ENCODE measurements at places on chromosomes 11 and 22. TPM values are rescaled to one million over a fixed set of nuclear protein-coding genes. Genes with fewer than 3 reads are reported as not detected.

GRCh38 chr22:49015459-49015858 is 812.2 kb downstream of the BRD1 start:
- H3K36me3 ChIP-seq = no peaks in the 10 kb centered on the region
- peaks cover 58% of the 10 kb centered on the region for H3K4me1 ChIP-seq
- H3K4me3 ChIP-seq = no peak overlapping the region
- H3K27me3 ChIP-seq = peaks cover 17% of the 10 kb centered on the region

Gene PKDREJ
- not detected for polyA plus RNA-seq

Gene CCDC116
- polyA plus RNA-seq = 0.28 TPM

Gene CBY1
- polyA plus RNA-seq = 23.4 TPM

Gene TMEM132A
- 66.9 TPM for polyA plus RNA-seq

GRCh38 chr22:24066865-24067264 is 55.8 kb downstream of the CABIN1 start:
- DNase-seq = no peak
- peaks cover 65% of the 10 kb centered on the region for H3K36me3 ChIP-seq
- H3K27me3 ChIP-seq = no peaks in the 10 kb centered on the region
- no peaks in the 10 kb centered on the region for H3K4me1 ChIP-seq

DNA sequence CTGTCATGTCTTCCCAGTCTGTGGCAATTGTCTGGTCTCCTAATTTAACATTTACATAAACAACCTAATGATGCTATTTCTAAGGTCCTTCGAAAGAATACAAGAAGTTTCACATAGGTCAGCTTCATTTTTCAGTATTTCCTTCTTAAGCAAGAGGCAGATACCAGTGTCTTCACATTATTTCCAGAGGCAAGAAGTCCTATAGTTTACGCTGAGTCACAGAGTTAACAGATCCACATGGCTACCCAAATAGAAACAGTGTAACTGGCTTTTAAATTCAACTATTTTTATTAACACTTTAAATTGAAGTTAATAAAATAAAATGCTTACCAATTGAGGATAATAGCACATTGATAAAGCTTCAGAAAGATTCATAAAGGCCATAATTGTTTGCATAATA is 10.9 kb downstream of the PRRG4 start:
- no peak overlapping the region for H3K27ac ChIP-seq
- H3K36me3 ChIP-seq = no peaks in the 10 kb centered on the region
- H3K4me3 ChIP-seq = no peak overlapping the region
- no peaks in the 10 kb centered on the region for H3K4me1 ChIP-seq

- no peak overlapping the region for H3K4me3 ChIP-seq
- H3K36me3 ChIP-seq = no peaks in the 10 kb centered on the region
- peaks cover 31% of the 10 kb centered on the region for H3K4me1 ChIP-seq
- DNase-seq = no peak
These were observed 45.7 kb downstream of the TXN2 start for GRCh38 chr22:36435516-36436415.

Gene GLB1L2
- 3.5 TPM for polyA plus RNA-seq

- peaks cover 47% of the 10 kb centered on the region for H3K4me1 ChIP-seq
- no peaks in the 10 kb centered on the region for H3K36me3 ChIP-seq
- H3K27me3 ChIP-seq = no peaks in the 10 kb centered on the region
- DNase-seq = peak; percentile 84
These were observed 6.9 kb downstream of the C11orf68 start for GRCh38 chr11:65911682-65912568.

DNA sequence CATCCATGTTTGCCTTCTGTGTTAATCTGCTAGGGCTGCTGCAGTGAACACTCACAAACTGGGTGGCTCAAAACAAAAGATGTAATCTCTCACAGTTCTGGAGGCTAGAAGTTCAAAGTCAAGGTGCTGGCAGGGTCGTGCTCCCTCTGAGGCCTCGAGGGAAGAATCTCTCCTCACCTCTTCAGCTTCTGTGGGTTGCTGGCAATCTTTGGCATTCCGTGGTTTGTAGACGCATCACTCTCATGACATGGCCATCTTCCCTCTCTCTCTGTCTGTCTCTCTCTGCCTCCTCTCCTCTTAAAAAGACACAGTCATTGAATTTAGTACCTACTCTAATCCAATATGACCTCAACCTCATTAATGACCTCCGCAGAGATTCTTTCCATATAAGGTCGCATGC is 78.8 kb downstream of the TSPAN18 start:
- no peak overlapping the region for H3K4me3 ChIP-seq
- H3K27me3 ChIP-seq = peaks cover 30% of the 10 kb centered on the region
- no peak for DNase-seq
- H3K36me3 ChIP-seq = no peaks in the 10 kb centered on the region

DNA sequence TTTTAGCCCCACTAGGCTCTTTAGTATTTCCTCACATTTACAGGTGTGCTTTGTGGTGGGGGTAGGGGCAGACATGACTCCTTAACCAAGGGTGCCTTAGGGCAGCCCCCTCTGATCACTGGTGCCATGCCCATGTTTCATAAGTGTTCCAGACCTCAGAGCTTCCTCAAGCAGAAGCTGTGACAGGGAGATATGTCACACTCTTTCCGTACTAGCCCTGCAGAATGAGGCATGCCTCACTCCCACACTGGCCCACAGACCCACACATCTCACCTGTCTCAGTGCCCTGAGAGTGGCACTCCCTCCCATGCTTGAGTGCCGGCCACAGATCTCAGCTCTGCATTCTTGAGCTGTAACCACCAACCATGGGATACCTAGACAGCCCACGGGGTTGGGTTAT is 22.9 kb upstream of the OR56B4 start:
- no peaks in the 10 kb centered on the region for H3K36me3 ChIP-seq
- H3K27ac ChIP-seq = no peak overlapping the region
- no peak for DNase-seq
- H3K4me1 ChIP-seq = no peaks in the 10 kb centered on the region

- no peak for DNase-seq
- H3K4me3 ChIP-seq = no peak overlapping the region
- H3K36me3 ChIP-seq = peaks cover 24% of the 10 kb centered on the region
- H3K27ac ChIP-seq = no peak overlapping the region
These were observed 13.0 kb downstream of the PIK3IP1 start for GRCh38 chr22:31279327-31279669.

Gene MOB2
- 52.1 TPM for polyA plus RNA-seq

Gene MMP7
- polyA plus RNA-seq = 0.36 TPM

GRCh38 chr11:62547691-62548281 is 1.2 kb upstream of the AHNAK start:
- H3K4me1 ChIP-seq = peaks cover 34% of the 10 kb centered on the region
- H3K4me3 ChIP-seq = peak overlapping the region; percentile 98
- H3K27me3 ChIP-seq = no peaks in the 10 kb centered on the region
- peak overlapping the region; percentile 50 for H3K27ac ChIP-seq
- H3K36me3 ChIP-seq = no peaks in the 10 kb centered on the region

Gene OR51B2
- polyA plus RNA-seq = not detected

GRCh38 chr11:82890936-82891335 is 9.3 kb downstream of the PRCP start:
- H3K27ac ChIP-seq = no peak overlapping the region
- H3K4me1 ChIP-seq = no peaks in the 10 kb centered on the region
- no peak for DNase-seq

DNA sequence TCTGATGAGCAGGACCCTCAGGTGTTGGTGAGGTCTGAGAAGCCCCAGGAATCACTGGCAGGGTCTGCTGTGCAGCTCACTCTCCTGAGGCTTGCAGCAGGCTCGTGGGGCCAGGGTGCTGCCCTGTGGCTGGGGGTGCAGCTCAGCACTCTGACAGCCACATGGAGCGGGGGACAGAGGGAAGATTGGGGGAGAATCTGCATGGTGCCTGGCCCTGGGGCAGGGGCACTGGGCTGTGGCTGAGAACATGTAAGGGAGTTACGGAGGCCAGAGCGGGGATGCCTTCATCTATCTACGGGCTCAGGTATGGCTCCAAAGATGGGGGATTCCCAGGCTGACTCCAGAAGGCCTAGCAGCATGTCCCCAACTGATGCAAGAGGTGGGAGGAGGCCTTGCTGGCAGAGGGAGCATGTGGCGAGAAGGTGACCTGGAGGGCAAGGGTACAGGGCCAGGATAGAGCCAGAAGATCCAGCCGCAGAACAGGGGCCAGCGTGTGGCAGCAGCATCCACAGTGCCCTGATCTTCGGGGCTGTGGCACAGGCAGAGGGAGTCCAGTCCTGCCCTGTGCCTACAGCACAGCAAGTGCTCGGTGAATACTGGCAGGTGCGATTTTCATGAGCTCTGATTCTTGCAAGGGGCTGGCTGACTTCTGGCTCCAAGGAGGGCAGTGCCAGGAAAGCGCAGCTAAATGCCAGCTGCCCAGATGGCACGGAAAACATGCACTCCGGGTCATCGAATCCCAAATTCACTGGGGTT is 184.7 kb downstream of the CTTN start:
- no peak overlapping the region for H3K4me3 ChIP-seq
- no peak for DNase-seq
- no peaks in the 10 kb centered on the region for H3K27me3 ChIP-seq

Gene LRRC32
- 0.19 TPM for polyA plus RNA-seq

DNA sequence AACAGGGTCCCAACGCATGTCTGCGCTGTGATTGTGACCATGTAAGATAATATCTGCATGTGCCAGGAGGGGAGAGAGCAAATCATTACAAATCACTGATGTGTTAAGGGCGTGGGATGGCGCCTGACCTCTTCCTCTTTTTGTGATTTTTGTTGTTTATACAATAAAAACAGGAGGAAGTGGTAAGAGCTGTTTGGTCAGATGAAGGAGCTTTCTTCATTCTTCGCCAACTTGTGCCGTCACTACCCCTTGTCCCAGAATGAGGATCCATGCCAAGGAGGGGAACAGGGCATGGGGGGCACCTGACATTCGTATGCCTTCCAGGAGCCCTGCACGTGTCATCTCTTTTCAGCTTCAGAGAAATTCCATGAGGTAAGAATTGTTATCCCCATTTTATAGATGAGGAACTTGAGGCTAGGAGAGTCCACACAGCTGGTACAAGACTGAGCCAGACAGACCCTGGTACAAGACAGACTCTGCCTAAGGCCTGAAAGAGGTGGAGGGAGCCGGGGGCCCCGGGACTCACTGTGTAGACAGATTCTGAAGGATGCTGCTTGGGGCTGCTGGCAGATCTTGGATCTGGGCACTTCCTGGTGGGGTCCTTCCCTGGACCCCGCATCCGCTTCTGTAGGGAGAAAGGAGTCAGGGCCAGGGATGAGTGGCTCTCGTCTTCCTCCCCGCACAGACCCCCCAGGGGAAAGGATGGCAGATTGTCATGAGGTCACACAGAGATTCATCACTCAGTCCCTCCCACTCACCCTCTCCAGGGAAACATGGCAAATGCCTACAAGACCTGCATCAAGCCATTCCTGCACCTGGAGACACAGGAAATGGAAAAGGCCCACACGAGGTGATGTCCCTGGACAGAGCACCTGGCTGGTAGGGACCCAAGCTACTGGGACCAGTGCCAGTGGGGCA is 34.6 kb downstream of the NFAM1 start:
- no peak overlapping the region for H3K27ac ChIP-seq
- no peaks in the 10 kb centered on the region for H3K36me3 ChIP-seq
- peaks cover 14% of the 10 kb centered on the region for H3K4me1 ChIP-seq
- DNase-seq = no peak
- no peaks in the 10 kb centered on the region for H3K27me3 ChIP-seq

- H3K27ac ChIP-seq = no peak overlapping the region
- no peaks in the 10 kb centered on the region for H3K27me3 ChIP-seq
- DNase-seq = no peak
- no peaks in the 10 kb centered on the region for H3K36me3 ChIP-seq
- no peaks in the 10 kb centered on the region for H3K4me1 ChIP-seq
These were observed 263.8 kb downstream of the LUZP2 start for GRCh38 chr11:24760681-24761080.

GRCh38 chr22:48370508-48371325 is 1457.0 kb downstream of the BRD1 start:
- no peaks in the 10 kb centered on the region for H3K27me3 ChIP-seq
- H3K4me1 ChIP-seq = no peaks in the 10 kb centered on the region
- no peaks in the 10 kb centered on the region for H3K36me3 ChIP-seq
- DNase-seq = no peak

DNA sequence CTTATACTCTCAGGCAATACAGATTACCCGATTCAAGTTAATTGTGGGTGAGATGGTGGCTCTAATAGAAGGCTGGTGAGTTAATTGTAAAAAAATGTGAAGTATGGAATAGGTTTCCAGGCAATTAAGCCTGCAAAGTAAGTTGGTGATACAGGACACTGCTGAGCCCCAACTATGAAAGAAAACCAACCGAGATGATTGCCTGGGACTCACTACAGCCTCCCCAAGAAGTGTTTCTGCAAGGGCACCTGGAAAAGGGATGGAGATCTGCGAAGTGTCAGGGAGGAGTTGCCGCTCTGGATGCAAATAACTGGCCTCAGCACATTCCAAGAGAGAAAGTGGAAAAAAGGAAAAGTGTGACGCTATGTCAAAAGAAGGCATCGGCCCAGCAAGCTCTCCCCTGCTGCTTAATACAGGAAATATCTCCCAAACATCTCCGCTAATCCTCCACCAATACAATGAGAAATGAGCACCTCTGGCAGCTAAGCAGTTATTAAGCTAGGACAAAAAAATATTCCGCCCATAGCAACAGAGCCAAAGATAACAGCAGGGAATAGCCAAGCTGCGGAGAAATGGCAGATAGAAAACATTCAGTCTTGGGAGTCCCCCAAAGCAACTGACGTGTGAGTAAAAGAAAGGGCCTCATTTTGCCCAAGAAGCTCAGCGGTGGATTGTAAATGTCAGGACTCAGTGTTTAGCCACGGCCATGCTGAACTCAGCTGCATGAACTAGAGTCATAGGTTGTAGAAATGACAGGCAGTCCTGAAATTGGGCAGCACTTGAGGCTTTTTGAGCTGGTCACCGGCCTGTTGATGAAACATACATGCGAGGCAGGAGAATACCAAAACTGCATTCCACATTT is 133.7 kb downstream of the SNX19 start:
- peak overlapping the region; percentile 76 for H3K27ac ChIP-seq
- no peaks in the 10 kb centered on the region for H3K27me3 ChIP-seq
- H3K4me3 ChIP-seq = no peak overlapping the region
- no peak for DNase-seq
- H3K4me1 ChIP-seq = peaks cover 20% of the 10 kb centered on the region
- H3K36me3 ChIP-seq = no peaks in the 10 kb centered on the region

DNA sequence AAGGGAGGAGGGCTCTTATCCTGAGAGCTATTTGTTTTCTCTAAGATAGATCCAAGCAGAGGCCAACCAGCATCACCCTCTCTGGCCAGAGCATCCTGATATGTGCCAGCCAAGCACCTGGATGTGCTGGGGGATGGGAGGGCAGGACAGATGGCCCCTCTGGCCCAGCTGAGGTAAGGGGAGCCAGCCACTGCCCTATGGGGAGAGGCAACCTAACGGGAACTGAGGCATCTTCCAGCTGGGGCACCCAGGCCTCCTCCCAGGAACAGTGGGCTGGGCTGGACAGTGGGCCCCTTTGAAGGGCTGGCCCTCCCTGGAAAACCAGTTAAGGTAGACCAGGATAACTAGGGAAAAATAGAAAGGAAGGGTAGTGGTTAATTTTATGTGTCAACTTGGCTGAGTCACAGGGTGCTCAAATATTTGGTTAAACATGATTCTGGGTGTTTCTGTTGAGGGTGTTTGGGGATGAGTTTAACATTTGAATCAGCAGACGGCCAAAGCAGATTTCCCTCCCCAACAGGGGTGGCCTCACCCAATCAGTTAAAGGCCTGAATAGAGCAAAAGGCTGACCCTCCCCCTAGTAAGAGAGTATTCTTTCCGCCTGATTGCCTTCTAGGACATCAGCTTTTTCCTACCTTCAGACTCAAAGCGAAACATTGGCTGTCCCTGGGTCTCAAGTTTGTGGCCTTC is 595.1 kb downstream of the BUD13 start:
- no peaks in the 10 kb centered on the region for H3K36me3 ChIP-seq
- no peak overlapping the region for H3K27ac ChIP-seq
- H3K4me3 ChIP-seq = no peak overlapping the region
- peaks cover 56% of the 10 kb centered on the region for H3K4me1 ChIP-seq
- no peaks in the 10 kb centered on the region for H3K27me3 ChIP-seq

Data from SK-N-SH (cell line).